ENCODE measurements at places on chromosomes 5 and 9.

DNA sequence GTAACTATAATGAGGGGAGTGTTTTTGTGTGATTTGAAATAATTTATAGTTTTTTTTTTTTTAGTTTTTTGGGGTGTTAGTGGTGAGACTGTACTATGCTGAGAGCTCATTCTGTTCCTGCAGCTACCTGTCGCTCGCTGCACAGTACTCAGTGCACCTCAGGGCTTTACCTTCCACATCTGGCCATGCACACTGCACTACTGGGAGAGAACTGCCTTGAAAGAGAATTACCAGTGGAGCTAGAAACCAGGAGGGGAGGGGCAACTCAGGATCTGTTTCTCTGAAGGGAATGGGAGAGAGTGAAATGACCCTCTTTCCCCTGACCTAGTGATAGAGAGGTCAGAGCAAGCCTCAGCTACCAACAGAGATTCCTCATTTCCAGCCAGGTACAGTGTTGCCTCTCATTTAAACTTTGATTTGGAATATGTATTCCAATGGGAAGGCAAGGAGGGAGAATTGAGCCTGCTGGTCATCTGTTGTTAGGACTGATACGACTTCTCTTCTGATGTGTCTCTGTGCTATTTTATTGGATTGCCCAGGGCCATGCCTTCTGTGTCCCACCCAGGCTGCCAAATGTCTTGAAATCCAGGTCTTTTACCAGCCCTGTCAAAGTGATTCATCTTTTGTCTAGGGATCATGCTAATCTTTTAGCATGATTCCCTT lies 8.9 kb downstream of the ATG10 start:
- no peak for DNase-seq

DNA sequence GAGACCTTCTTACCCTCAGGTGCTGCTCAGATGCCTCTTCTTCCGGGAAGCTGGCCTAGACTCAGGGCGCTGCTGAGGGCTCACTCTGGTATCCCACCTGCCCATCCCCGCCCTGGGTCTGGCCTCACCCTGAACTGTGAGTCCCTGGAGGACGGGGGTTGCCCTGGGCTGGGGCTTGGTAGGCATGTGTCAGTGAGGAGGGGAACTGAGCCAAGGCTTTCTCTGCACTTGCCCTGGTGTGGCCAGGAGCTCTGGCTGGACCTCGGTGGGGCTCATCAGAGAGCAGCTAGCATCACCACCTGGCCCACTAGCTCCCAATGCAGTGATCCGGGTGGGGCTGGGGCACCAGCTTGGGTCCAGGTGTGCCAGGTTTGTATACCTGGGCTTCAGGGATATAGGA lies 15.6 kb downstream of the PLEKHG4B start:
- DNase-seq: no peak

GRCh38 chr5:142176255-142176654 lies 67.7 kb downstream of the NDFIP1 start:
- DNase-seq: no peak

DNA sequence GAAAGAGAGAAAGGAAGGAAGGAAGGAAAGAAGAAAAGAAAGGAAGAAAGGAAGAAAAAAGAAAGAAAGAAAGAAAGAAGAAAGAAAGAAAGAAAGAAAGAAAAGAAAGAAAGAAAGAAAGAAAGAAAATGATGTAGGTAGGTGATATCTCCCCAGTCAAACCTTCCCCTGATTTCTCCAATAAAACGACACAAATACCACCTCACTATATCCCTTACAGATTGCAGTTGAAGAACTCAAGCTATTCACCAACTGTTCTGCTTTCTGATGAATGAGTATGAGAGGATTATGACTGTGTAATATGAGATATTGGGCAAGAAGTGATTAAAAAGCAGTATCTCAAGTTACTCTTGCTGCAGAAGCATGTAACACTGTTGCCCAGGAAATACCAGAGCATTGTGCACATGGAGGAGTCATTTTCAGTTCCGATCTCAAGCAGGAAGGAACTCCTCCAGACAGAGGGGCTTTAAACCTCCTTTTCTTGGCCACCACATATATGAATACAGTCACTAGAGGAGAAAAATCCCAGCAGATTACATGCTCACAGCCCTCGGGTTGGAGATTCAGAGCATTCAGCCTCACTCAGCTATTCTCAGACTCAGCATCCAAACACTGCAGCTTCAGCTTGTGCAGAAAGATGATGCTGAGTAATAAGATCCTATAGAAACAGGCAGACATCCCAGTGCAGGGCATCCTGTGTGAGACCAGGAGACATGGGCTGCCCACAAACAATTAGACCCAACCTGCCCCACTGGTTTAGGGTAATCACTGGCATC lies 61.4 kb downstream of the UGCG start:
- no peak for DNase-seq

DNA sequence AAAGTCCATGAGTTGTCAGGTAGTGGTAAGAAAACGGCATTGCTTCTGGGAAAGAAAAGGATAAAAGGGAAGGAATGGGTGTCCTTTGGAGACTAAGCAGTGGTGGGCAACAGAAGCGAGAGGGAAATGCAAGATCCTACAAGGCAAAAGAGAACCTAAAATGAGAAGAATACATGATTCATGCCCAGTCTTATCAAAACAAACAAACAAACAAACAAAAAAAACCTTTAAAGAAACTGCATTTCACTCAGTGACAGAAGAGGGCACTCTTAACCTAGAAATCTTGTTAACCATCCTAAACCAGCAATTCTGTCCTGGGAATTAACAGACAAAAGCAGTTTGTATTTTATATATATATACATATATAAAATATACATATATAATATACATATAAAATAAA lies 88.5 kb downstream of the SUSD1 start:
- DNase-seq: no peak
